ENCODE measurements at places on chromosomes 4 and X.

GRCh38 chr4:42397635-42398170 lies 415 bp downstream of the SHISA3 start:
- no peak for DNase-seq

DNA sequence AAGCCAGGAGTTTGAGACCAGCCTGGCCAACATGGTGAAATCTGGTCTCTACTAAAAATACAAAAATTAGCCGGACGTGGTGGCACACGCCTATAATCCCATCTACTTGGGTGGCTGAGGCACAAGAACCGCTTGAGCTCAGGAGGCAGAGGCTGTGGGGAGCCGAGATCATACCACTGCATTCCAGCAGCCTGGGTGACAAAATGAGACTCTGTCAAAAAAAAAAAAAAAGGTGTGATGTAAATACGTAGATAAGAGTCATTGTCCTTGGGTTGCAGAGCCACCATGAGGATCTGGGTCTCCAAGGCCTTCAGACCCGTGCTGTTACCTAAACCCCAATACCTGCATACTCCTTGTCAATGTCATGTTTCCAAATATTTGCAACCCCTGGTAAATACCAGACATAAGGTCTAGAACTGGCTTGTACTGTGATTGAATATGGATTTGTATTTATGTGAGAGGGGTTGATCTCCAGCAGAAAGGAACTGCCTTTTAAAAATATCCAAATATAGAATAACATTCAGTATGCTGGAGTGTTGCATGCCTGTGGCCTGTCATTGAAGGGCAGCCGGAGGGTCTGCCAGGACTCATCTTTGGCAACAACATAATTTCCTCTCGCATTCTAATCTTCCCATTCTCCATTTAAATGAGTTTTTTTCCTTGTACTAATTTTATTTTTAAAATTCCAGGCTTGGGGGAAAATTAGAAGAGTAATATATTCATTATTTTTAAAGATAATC lies 40.4 kb downstream of the ATXN3L start:
- no peak for DNase-seq

DNA sequence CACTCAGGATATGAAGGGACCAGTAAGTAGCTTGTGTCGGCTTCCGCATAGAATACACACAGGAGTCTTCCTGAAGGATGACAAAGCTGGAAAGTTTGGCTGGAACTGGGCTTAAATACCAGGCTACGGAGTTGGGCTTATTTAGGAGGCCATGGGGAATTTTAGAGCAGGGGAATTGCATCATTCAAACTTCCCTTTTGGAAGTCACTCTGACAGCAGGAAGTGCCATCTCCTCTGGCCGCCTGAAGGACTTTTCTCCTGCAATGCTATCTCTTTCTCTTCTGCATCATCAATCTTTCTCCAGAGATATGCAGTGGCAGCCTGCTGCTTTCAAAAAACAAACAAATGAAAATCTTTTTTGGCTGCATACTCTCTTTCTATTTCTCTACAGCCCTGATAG lies 48.4 kb upstream of the PAK3 start:
- DNase-seq = no peak

GRCh38 chrX:110407910-110408545 lies 49.4 kb downstream of the RTL9 start:
- peak; percentile 2 for DNase-seq

GRCh38 chr4:152014280-152014679 lies 253.5 kb upstream of the GATB start:
- DNase-seq = peak; percentile 13

GRCh38 chrX:80223982-80224579 lies 196.2 kb upstream of the TENT5D start:
- DNase-seq = no peak

GRCh38 chr4:79403356-79403755 lies 4.7 kb downstream of the GK2 start:
- DNase-seq = no peak

DNA sequence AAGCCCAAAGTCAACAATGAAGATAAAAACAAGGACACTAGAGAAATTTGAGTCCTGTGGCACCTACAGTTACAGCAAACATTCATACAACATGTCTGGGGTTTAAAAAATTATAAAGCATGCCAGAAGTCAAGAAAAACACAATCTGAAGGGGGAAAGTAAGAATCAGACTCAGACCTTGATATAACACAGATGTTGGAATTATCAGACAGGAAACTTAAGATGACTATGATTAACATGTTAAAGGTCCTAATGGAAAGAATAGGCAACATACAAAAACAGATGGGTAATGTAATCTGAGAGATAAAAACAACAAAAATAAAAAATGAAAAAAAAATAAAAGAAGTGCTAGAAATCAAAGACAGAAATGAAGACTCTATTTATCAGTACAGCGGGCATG lies 446.5 kb downstream of the SPRY1 start:
- DNase-seq = no peak

- DNase-seq = no peak
Measured at GRCh38 chrX:3066555-3066954, 25.3 kb downstream of the ARSF start.

- no peak for DNase-seq
Measured at GRCh38 chrX:95728446-95728845, 956.2 kb upstream of the DIAPH2 start.

GRCh38 chr4:158861766-158862165 lies 92.9 kb downstream of the FNIP2 start:
- DNase-seq = no peak

- DNase-seq = no peak
Measured at GRCh38 chr4:144817081-144817480, 171.1 kb downstream of the HHIP start.

DNA sequence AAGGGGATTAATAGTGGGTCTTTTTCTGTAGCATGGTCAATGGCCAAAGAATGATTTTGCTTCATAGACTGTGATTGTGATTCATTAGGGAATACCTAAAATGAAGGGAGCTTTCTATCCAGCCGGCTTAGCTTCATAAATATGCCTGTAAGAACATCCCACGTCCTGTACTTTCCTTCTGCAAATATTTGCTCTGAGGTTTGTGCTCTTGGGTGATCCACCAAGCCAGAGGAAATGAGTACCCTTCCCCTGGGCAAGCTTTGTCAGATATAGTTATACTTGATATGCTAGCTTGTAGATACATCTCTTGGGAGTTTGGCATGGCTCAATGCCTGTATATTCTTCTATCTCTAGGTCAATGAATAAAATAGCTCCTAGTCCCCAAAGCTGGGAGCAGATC lies 28.2 kb upstream of the SPARCL1 start:
- DNase-seq = no peak

- no peak for DNase-seq
Measured at GRCh38 chrX:11336201-11336600, 43.0 kb downstream of the AMELX start.

GRCh38 chrX:102599951-102600579 lies 750 bp downstream of the ARMCX5 start:
- DNase-seq = no peak

- DNase-seq = no peak
Measured at GRCh38 chr4:153789741-153790499, 1.0 kb upstream of the SFRP2 start.

DNA sequence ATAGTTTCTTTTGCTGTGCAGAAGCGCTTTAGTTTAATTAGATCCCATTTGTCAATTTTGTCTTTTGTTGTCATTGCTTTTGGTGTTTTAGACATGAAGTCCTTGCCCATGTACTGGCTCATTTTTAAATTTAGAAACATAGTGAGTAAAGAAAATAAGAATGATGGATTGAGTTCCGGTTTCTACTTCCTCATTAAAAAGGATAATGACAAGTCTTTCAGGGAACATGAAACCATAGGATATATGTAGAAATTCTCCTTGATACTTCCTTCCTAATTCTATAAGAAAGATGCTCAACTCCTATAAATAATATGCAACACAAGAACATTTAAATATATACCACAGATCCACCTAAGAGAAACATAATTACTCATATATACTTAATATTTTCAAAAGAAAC lies 240.9 kb downstream of the BANK1 start:
- no peak for DNase-seq

GRCh38 chr4:173535957-173536356 lies 5.9 kb upstream of the HAND2 start:
- DNase-seq = no peak

DNA sequence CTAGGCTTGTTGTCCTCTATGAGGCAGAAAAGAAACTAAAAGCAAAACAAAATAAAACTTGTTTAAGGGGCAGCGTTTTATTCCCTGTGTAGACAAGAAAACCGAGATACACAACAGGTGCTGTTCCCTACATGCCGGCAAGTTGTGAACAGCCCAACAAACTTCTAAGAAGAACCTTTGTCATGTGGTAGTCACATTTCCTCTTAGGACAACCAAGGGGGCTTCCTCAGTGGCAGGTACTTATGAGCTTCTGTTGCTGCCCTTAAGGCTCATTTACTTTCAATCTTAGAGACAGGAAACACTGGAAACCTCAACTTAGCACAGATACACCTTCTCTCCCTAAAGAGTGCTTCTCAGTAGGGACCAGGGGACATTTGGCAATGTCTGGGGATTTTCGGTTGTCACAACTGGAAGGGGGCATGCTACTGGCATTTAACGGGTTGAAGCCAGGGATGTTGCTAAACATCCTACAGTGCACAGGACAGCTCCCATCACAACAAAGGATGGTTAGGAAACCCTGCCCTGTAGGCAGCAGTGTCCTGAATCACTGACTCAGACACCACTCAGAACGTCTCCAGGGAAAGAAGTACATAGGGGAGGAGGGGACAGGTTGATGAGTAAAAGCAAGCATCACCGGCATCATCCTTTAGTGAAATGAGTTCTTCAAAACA lies 111.0 kb downstream of the ASB9 start:
- DNase-seq = no peak

- DNase-seq = no peak
Measured at GRCh38 chrX:25296850-25297249, 281.1 kb upstream of the ARX start.

GRCh38 chr4:156475322-156475721 lies 496.3 kb downstream of the PDGFC start:
- no peak for DNase-seq

- DNase-seq = no peak
Measured at GRCh38 chr4:18813055-18813454, 791.5 kb upstream of the LCORL start.

DNA sequence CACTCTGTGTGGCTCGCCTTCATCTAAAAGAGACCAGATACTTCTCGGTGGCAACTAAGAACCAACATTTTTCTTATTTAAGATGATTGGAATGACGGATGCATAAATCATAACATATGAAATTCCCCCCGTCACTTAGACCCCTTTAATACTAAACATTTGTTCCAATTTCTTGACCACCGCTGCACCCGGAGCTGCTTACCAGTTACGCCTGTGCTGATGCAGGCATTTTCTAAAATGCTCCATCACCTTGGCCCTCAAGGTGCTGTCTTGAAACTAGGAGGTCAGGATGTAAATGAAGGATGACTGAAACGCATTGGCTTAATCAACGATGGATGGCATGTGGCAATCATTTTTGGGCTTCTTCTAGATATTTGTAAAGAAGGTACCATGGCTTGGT lies 130.0 kb downstream of the CPZ start:
- no peak for DNase-seq

GRCh38 chr4:57075367-57075766 lies 34.8 kb downstream of the IGFBP7 start:
- no peak for DNase-seq

GRCh38 chr4:13766761-13767540 lies 139.4 kb upstream of the BOD1L1 start:
- no peak for DNase-seq

GRCh38 chrX:9339603-9340491 lies 125.0 kb upstream of the TBL1X start:
- DNase-seq = no peak

DNA sequence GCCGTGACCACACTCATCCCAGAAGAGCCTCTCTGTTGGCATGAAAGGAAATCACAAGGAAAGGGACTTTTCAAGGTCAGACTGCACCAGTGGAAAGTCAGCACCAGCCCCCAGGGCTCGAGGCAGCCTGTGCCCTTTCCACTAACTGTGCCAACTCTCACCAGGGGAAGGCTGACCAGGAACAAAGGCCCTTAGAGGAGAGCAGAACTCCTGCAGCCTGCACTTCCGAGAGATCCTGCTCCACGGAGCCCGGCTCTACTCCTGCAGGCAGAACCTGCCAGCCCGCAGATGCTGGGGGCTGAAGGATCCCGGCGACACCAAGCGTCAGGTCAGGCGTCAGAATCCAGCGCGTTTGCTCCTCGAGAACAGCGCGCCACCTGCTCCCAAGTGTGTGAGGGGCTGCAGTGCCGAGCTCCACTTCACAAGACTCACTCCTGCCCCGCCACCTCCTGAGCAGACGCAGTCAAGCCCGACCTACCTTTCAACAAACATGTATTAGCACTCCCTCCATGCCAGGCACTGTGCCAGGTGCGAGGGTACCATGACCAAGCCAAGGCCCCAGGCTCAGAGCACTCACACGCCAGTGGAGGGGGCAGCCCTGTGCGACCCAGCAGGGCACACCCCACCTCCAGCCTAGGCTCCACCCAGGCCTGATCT lies 13.6 kb upstream of the HELT start:
- DNase-seq = no peak

DNA sequence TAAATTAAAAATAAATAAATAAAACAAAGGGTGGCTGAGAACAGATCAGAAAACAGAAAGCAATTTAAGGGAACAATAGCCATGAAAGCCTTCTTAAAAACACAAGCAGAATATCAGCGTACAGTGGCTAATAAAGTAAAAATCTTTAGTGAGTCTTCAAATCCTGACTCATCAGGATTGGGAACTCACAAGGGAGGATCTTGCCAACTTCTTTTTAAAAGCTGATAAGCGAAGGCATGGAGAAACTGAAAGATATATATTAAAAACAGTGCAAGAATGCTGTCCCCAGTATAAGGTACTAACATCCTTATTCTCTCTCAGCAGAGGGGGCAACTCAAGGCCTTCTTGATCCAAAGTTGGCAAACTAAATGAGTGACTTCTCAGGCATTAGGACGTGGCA lies 180.1 kb downstream of the DHX15 start:
- DNase-seq = no peak

GRCh38 chr4:17335371-17335770 lies 176.5 kb downstream of the QDPR start:
- DNase-seq = peak; percentile 1

DNA sequence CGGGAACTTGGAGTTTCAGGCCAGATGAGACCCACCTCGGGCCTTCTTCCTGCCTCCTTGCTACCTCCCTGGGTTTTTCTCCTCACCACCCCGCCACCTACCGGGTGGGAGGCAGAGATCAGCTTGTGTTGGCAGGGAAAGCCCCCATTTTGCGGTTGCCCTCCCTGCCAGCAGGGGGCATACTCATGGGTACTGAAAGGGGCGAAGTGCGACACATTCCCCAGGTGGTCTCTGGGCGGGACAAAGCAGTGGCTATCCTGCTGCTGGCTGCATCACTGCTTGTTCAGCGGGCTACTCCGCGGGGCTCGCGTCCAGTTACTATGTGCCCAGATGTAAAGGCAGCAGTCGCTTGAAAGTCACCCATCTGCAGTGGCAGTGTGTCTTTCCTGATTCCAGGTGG lies 330.3 kb downstream of the PDHA2 start:
- DNase-seq = no peak
